ENCODE measurements at places on chromosomes 12 and 14. TPM values are rescaled to one million over a fixed set of nuclear protein-coding genes. Genes with fewer than 3 reads are reported as not detected.
A peak's percentile ranks its signal among the peaks of the same experiment; 100 is the strongest.

GRCh38 chr14:67674480-67675218 lies at the start of gene VTI1B:
Gene VTI1B, minus strand, starts transcription at chr14:67674632. Its CDS starts 143 bp downstream, at chr14:67674489.
- peak; percentile 67 for DNase-seq

- no peak for DNase-seq
These were observed 406.3 kb downstream of the SLC6A15 start for GRCh38 chr12:84506282-84506681.

DNA sequence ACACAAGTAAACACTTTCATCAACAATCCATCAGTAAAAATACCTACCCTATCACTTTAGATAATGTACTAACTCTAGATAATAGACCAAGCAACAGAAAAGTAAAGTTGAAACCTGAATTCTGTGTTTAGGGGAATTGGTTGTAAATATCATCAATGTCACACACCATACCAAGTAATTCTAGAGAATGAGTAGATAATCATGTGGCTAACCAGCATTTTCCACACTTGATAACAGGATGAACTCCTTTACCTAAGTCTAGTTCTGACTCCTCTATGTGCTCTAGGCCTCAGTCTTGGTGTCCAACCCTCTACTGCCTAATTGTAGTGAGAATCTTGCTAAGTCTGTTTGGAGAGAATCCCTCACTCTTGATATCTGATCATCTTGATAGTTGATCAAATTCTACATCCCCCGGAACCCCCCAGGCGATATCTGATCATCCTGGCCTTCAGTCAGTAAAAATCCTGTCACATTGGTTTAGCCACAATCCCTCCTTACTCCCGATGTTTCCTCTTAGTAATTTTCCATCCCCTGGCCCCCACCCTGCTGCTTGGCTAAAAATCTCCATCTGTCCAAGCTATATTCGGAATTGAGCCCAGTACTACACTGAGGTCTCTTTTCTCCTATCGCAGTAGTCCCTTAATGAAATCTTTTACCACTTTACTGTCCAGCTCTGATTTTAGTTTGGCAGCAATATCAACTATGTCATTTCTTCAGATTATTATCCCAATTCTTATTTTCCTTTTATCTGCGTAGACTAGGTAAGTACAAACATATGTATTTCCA lies 3.4 kb upstream of the SLCO1A2 start:
- DNase-seq = no peak

SPIC gene
- total RNA-seq = not detected

DNA sequence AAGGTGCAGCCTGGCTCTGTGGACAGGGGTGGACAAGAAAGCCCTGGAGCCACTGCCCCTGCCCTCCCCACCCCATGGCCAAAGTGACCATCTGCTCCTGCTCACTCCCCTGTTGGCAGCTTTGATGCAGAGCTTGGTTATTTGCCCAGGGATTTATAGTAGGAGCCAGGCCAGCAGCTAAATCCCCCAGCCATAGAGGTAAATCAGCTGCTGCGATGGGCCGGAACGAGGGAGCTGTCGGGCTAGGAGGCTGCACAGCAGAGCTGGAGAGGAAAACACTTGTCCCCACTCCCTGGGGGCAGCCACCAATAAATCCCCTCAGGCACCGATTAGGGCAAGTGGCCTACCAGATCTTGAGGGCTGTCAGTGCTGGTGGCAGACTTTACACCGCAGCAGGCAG lies 26.0 kb downstream of the SMUG1 start:
- DNase-seq = no peak

GRCh38 chr14:80781972-80782367 lies 159.6 kb downstream of the CEP128 start:
- peak; percentile 53 for DNase-seq

C1QL4 gene
- total RNA-seq = 0.20 TPM

DNA sequence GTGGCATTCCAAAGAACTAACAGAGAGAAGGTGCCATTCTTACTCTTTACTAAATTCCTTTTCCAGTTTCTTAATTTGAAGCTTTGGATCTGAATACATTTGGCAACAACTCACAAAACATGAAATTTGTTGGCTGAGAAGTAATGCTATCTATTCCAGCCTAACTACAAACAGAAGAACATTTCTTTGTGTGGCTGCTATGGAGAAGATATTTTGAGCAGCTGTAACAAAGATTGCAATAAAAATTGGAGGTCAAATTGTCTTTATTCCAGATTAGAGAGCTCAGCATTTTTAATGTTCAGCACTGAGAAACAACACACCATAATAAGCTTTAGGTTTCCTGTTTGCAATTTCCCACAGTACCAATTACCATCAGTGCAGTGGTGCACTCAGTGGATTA lies 835.8 kb upstream of the FLRT2 start:
- DNase-seq = no peak

DNA sequence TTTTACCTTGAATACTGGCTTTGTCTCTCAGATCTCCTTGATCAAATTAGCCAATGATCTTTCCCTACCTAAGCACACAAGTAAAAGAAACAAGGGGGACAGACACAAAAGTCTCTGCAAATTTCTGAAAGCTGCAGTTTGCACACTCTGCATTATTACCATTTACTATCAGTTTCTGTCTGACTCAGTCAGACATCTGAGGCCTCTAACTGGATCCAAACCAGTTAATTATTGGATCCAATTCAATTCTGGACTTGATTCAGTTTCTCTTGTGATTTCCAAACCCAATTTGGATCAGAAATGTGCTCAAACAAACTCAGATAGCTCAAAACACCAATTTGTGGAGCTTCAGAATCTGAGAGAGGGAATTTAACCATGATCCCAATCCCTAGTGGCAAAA lies 16.6 kb downstream of the SSTR1 start:
- no peak for DNase-seq

DNA sequence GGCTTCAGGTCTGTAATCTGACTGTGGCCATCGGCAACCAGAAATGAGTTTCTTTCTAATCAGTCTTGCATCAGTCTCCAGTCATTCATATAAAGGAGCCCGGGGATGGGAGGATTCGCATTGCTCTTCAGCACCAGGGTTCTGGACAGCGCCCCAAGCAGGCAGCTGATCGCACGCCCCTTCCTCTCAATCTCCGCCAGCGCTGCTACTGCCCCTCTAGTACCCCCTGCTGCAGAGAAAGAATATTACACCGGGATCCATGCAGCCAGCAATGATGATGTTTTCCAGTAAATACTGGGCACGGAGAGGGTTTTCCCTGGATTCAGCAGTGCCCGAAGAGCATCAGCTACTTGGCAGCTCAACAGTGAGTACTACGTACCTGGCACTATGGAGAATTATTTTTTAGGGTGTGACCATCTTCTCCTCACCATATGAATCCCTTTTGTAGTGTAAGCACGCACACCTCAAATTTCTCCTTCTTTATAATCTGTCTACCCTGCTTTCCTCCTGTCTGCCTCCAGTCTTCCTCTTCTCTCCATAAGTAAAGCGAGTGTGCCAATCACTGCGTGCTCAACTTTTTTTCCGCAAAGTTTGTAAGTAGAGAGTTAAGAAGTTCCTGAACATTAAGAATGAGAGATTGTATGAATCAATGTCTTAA lies at the start of gene TPH2:
Gene TPH2, plus strand, starts transcription at position 118 of the 658 bp plus-strand sequence. Its CDS starts 142 bp downstream, at position 260.
- DNase-seq = peak; percentile 71

GRCh38 chr12:80622271-80622670 lies 85.2 kb upstream of the MYF6 start:
- peak; percentile 21 for DNase-seq

DNA sequence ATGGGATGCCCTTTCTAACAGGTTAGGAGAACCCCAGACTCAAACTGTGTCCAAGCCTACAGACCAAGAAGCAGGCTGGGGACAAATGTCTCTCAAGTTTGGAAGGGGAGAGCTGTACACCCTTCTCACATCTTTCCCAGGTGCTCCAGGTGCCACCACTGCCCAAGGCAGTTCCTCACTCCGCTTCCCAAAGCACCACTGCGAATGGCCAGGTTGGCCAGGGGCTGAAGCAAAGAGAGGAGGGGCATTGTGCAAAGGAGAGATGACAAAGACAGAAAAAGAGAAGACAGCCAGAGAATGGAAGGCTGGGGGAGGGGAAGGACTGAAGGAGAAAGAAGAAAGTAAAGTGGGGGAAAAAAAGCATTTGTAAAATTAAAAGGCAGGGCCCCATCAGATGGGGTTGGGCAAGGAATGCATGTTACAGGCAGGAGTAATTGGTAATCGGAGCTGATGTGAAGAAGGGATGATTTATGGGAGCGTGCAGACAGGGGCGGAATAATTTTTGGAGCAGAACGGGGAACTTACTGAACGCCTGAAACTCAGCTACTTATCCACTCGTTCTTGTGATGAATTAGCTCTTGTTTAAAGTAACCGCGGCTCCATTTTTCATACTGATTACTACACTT lies 165.8 kb downstream of the ESRRB start:
- no peak for DNase-seq

- DNase-seq = peak; percentile 16
These were observed 25.7 kb downstream of the FGF23 start for GRCh38 chr12:4353785-4354208.

DNA sequence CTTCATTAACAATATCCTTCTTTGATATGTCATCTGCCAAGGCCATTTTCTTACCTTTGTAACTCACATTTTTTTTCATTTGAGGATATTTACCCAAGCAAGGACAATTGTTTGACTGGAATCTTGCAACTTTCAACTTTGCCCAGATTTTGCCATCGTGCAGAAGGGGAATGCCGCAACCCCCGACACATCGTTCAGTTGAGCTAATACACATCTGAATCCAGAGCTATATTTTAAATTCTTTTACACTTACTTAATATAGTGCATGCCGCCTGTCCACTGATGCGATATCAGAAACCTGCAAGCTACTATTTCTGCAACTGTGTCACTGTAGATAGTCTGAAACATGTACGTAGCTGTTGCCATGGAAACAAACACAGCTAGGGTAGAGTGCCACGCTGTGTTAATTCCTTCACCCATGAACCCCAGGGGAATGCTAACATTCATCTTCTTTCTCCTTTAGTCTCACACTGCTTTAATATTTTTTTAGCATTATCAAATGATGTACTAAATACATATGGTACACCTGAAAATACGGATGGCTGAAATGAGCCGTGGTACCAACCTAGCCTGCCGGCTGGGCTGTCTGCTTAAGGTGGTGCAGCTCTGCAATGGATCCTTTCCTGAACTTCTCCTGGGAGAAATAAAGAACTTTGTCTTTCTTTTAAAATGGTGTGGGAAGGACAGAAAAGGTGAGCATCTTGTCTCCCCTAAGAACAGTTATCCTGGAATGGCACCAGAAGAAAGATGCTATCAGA lies 77.0 kb upstream of the FOXN3 start:
- DNase-seq = no peak
